Psoas muscle (tissue), 8 donors: ENCODE measurements at places on chromosomes 2 and 18. TPM values are rescaled to one million over a fixed set of nuclear protein-coding genes. Genes with fewer than 3 reads are reported as not detected.

Gene PAIP2B
- 7.2 TPM for polyA plus RNA-seq

Gene MAP3K19
- polyA plus RNA-seq, result not detected

DNA sequence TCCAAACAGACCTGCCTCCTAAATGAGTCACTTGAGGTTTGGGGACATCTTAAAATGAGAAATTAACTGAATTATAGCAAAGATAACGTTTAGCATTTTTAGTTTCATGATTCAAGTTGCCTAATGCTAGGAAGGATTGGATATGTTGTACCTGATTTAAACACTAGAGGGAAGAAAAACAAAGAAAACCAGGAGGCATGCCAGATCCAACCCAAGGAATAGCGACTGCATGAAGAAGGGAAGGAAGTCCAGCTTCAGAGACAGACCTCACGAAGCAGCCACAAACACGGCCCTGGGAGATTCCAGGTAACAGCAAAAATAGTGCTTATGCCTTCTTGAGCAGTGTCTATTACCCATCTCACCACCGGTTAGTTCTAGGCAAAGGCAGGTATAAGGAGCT is 499.9 kb upstream of the SPHKAP start:
- DNase-seq, result no peak

GRCh38 chr2:237465515-237466148 is 21.4 kb upstream of the MLPH start:
- no peak for DNase-seq

DNA sequence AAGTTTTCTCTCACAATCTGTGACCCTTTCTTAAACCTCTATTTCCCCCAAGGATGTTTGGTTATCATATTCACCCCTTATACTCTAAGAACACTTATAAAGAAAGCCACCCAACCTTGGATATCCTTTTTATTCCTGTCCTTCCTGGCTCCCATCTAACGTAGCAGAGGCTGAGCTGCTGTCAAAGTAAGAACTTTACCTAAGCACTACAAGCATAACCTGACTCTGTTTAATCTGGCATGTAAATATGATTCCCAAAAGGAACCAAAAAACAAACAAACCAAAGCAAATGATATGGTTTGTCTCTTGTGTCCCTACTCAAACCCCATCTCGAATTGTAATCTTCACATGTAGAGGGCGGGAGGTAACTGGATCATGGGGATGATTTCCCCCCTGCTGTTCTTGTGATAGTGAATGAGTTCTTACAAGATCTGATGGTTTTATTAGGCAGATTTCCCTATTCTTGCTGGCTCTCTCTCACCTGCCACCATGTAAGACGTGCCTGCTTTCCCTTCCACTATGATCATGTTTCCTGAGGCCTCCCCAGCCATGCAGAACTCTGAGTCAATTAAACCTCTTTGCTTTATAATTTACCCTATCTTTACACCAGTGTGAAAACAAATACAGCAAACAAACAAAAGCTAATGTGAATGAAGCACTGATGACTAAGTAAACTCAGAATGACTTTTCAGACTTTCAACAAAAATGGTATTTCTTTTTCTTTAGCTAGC is 72.7 kb upstream of the SPOPL start:
- DNase-seq, result no peak

Gene MC5R
- polyA plus RNA-seq, result not detected
